ENCODE measurements at places on chromosomes 5 and 9.

DNA sequence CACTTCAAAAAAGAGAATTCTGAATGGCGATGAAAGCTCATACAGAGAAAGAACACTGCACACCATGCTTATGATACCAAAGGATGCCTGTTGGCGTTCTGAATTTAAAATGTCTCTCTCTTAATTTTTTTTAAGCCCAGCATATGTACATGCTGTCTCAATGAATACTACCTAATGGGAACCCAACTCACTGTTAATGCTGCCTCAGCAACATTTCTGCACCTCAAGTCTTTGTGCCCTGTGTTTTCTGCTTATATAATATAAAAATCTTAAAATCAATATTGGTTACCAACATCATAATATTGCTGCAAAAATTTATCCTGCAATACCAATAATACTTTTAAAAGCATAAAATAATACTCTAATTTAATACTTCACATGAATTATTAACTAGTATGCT lies 44.1 kb upstream of the POU5F2 start:
- no peak for DNase-seq

GRCh38 chr9:113482341-113482740 lies 18.8 kb downstream of the RGS3 start:
- no peak for DNase-seq

DNA sequence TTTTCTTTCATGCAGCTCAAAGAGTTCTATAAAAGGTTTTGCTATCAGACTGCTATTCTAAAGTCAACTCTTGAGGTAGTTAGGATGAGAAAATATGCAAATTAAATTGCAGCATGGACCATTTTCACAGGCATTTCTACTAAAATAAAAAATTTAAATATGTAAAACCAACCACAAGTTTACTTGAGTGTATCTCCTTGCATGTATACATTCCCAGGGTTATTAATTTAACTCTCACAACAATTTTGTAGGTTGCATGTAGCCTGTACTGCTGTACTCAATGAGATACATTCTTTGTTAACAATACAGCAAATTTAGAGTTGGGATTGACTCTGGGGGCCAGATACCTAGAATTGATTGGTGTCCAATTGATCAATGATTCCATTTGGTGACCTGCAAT lies 265.8 kb downstream of the MED10 start:
- no peak for DNase-seq

DNA sequence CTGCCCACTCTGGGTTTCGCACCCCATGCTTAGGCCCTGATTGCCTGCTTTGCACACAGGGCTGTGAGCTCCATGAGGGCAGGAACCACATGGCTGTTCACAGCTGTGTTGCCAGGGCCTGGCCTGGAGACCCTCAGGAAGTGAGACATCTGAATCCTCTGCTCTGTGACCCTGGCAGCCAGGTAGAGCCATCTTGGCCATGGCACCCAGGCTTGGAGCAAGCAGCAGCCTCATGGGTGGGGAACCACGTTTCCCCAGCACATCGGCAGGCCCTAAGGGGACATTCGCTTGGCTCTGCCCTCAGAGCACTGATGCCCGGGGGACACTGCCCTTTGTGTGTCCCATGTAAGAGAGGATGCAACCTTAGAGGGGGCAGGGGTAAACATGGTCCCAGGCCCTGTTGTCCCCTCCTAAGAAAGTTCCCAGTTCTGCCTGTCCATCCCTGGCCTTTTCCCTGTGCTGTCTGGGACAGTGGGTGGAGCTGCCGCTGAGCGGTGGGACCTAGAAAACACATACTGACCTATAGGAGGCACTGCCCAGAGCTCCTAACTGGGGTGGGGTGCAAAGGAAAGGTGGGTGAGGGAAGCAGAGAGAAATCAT lies 144.1 kb upstream of the IER5L start:
- no peak for DNase-seq

DNA sequence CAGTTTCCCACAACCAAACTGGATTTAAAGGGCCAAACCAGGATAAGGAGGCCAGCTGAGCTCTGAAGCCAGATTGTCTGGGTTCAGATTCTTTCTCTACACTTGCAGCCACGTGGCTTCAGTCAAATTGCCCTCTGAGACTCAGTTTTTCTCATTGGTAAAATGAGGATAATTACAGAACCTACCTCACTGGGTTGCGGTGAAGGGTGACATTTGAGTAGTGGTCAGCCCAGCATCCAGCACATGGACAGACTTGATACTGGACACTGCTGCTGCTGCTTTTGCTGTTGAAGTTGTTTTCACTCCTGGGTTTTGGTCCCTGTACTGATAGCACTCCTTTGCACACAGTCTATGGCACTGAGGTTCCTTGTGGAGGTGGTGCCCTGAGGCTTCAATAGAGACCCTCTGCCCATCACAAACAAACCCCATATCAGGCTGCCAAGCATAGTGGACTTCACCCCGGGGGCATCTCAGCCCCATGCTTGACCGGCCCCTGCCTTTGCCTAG lies 25.7 kb upstream of the CDKN2AIPNL start:
- DNase-seq: no peak

DNA sequence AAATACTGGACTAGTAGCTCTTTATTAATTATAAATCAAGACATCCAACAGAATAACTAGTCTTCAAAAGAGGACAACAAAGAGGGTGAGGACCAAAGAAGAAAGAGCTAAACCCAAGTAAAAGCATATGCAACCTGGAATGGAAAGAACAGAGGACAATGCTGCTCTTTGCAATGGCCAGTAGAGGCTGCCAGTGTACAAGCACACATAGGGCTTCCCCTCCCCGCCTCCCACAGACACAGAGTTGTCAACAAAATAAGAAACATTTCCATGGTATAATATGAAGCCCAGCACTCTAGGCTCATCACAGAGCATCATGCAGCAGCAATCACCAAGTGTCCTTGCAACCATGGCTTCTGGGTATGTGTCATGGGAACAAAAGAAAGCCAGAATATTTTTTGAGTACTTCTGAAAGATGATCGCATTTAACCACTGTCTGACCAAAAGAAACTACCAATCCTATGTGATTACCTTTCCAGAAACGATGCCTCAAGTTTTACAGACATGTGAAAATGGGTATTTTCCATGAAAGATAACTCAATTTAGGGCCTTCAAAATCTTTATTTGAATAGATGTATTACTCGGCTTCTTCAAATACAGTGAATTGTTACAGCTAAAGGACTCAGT lies 58.1 kb downstream of the RFX3 start:
- peak; percentile 60 for DNase-seq

DNA sequence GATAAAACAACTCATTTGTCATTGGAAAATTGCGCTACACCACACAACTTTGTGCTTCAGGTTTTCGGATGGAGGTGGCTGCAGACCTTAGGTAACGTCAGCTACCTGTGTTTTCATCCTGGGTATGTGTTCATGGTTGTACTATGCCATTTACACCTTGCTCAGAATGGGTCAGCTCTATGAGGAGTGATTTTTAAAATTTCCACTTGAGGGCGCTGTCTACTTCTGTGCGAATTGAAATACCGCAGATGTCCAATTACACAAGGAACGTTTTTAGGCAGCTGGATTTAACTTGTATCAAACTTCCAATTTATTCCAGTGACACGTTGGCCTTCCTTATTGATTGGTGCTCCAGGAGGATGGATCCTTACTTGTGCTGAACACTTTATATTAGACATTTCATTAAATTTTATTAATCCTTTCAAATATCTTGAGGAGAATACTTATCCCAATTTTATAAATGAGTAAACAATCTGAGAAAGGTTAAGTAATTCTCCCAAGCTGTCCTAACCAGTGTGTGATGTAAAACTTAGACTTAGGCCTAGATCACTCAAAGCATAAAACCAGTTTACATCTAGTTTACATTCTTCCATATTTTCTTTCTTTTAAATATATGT lies 23.4 kb downstream of the DMRTA1 start:
- no peak for DNase-seq

- DNase-seq: no peak
Measured at GRCh38 chr9:129002992-129003391, 25.1 kb downstream of the SH3GLB2 start.

DNA sequence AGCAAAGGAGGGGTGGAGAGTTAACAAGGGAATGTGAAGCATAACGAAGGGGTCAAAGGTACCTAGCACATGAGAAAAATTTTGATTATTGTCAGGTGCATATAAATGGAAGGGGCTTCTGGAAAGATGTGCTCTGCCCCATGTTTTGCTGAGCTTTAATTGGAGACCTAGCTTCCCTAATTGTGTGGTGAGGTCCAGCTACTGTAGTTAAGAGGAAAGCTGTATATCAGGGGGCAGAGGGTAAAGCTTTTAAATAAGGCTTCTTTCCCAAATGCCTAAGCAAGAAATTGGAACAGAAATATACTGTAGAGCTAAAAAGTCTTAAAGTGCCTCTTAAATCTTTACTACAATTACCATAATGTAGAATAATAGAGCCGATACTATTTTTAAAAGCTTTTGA lies 267.2 kb downstream of the MAT2B start:
- DNase-seq: no peak

GRCh38 chr5:141870871-141871270 lies 7.3 kb downstream of the PCDH1 start:
- no peak for DNase-seq

DNA sequence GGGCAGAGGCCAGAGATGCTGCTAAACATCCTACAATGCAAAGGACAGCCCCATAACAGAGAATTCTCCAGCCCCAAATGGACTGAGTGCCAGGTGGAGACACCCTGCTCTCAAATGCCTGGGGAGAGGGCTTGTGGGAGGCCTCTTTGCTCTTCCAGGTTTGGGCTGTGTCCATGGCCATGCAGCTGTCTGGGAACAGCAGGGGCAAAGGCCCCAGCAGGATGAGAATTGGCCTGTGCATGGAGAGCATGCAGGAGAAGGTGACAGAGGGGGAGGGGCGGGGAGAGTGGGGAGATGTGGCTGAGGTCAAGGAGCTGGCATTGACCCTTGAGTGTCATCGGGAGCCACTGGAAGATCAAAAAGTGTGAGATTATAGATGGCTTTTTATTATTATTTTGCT lies 111.5 kb upstream of the ERCC6L2 start:
- DNase-seq: no peak

GRCh38 chr5:136666970-136667620 lies 301.8 kb upstream of the TRPC7 start:
- DNase-seq: no peak

DNA sequence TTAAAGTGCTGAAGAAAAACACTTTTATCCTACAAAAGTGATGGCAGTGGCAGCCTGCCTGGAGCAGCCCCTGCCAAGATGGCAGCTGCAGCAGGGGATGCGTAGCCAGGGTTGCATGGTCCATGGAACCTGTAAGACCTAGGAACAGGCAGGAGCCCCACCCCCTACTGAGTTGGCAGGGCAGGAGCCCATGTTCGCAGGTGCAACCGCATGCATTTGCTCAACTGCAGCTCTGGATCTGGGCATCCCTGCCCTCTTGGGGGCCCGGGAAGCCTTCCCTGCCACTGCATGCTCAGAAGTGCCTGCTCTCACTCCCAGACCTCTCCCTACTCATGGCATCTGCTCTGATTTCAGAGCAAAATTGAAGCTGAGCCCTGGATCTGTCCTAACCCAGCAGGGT lies 779.6 kb downstream of the CDH18 start:
- DNase-seq: no peak

DNA sequence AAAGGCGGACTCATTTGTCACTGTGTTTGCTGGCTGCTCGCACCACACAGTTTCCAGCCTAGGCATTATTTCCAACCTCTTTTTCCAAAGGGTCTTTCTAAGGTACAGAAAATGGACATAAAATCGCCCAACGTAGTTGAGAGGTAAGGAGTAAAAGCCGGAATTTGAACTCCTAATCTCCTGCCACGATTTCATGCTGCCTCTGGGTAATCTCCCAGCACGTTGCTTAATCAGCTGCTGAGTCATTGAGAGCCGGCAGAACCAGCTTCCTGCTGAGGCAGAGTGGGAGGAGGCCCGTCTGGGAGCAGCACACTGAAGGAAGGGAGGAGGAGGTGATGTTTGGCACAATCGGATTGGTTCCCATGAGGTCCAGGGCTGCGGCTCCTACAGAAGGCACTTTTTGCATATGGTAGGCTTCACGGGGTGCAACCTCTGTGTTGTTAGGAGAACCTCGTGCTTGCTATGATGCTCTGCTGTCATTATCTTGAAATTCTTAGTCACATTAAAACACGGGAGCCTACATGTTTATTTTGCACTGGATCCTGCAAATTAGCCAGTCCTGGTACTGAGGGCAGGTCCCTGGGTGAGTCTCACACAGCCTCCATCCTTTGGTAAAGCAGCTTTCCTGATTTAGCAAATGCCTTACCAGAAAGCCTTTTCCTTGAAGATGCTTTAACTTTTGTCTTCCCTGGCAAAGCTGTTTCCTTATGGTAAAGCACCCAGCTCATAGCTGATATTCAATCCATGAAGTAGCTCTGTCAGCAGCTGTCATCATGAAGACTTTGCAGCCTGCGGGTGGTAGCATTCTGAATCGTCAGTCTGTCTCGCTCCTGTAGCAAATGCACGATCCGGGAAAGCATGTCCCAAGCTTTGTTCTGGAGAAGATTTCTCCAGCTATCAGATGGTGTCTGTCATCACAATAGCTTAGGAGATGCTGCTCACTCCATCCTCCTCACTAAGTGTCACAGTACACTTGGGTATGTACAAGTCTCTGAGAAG lies 191.6 kb upstream of the MSX2 start:
- DNase-seq: peak; percentile 86

- no peak for DNase-seq
Measured at GRCh38 chr5:79591326-79591725, 20.9 kb upstream of the TENT2 start.

- peak; percentile 59 for DNase-seq
Measured at GRCh38 chr5:80198399-80198798, 57.4 kb downstream of the SERINC5 start.

GRCh38 chr5:65243161-65243560 lies 238.6 kb downstream of the ADAMTS6 start:
- no peak for DNase-seq

GRCh38 chr5:178210686-178211085 lies 6.4 kb downstream of the HNRNPAB start:
- DNase-seq: no peak

DNA sequence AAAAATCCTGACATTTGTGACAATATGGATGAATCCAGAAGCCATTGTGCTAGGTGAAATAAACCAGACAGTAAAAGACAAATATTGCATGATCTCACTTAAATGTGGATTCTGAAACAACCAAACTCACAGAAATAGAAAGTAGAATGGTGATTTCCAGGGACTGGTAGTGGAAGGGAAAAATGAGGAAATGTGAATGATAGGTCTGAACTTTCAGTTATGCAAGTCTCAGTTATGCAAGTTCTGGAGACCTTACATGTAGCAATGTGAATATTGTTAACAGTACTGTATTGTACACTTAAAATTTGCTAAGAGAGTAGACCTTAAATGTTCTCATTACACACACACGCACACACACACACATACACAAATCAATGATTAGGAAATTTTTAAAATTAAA lies 84.9 kb downstream of the SLCO4C1 start:
- no peak for DNase-seq

DNA sequence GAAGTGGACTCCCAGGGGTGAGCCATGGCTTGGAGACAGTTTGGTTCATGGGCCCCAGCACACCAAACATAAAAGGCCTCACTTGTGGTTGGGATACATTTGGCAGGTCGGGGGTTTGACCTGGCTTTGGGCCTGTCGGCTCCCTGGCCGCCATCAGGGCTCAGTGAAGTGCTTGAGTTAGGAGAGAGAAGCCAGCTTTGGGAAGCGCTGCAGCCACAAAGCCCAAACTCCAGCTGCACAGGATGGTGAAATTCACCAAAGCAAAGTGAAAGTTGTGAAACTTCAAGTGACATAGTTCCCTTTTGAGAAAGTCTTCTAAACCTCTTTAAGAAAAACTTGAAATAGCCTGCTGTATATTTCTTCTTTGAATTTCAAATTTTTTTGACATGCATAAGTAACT lies 27.5 kb downstream of the SLC46A2 start:
- DNase-seq: peak; percentile 36

GRCh38 chr5:133147815-133148567 lies 96.2 kb downstream of the HSPA4 start:
- no peak for DNase-seq

GRCh38 chr9:35566417-35566816 lies 38.6 kb upstream of the TESK1 start:
- DNase-seq: no peak
